DMS79 treated with DMSO at 0.1 percent for 48 hours (cell line): ENCODE measurements at places on chromosomes 4 and X.

DNA sequence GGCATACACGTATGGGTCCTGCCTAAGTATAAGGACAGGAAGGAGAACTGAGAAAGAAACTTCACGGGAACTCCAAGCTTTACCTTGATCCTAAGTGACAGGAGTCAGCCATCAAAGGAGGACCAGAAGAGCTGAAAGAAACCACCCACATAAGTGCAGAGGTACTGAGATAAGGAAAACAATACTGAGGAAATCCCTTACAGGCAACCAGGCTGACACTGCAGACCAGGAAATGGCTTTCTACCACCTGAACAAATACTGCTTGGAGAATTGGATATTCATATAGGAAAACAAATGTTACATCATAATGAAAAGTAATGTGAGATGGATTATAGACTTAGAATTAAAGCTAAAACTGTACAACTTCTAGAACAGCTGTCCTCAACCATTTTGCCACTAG is 127.0 kb downstream of the IL15 start:
- no peak for DNase-seq

DNA sequence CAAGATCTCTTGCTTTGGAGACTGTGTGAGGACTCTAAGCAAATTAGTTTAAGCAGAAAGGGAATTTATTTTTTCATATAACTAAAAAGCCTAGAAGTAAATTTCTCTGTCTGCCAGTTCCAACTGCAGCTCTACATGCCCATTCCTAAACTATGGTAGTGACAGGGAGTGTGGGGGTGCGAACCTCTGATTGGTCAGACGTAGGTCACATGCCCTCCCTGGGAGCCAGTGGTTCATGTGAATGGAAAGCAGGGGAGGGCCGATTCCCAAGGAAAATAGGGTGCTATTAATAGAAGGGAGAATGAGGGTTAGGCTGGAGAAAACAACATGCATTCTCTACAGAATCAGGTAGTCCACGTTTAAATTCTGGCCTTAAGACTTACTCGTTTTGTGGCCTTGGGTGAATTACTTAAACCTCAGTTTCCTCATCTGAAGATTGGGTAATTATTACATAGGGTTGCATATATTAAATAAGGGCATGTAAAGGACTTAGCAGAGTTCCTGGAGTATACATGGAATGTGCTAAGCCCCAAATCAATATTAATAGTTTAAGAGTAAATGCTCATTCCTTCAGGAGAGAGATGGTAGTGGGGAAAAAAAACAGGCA is 7.2 kb downstream of the RAB33B start:
- DNase-seq = no peak

- DNase-seq = no peak
These were observed 745.3 kb upstream of the MAGEB2 start for GRCh38 chrX:29470030-29470429.

- DNase-seq = no peak
These were observed 50.4 kb downstream of the RTL9 start for GRCh38 chrX:110408949-110409588.

DNA sequence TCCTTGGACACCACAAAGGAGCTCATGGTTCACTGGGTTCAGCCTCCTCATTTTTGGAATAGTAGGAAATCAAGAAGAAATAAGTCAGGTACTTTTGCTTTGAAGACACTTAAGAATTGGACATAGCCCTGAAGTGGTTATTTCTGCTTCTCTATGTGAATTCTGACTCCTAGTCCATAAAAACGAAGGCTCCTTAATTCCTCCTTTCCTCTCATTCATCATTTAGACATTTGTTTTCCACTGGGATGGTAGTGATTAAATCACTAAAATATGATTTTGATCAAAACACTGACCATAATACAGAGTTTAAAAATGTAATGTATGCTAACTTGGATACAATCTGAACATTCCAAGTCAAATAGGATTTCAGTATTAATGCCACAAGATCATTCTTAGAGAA is 34.7 kb upstream of the CYP2U1 start:
- DNase-seq = no peak

DNA sequence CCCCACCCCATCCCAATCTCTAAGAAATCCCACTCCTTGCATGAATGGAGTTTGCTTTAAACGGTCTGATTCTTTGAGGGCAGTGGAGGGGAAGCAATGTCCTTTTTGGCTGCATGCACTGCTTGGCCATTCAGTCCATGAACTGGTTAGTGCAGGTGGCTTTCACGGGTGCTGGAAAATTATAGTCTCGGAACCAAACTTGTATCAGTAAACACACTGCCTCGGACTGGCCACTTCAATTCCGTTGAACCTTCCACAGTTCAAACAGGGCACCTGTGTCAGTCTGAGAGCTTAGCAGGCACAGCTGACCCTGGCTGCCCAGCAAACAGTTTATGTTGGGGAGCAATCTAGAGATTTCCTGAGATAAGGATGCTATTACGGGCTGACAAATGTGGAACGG is 255.6 kb downstream of the DHX15 start:
- DNase-seq = no peak

- no peak for DNase-seq
These were observed 2.0 kb upstream of the FATE1 start for GRCh38 chrX:151713849-151714248.

- DNase-seq = no peak
These were observed 102.2 kb downstream of the MXRA5 start for GRCh38 chrX:3244203-3244743.

GRCh38 chrX:102044496-102044895 is 81.0 kb upstream of the TCEAL2 start:
- no peak for DNase-seq

DNA sequence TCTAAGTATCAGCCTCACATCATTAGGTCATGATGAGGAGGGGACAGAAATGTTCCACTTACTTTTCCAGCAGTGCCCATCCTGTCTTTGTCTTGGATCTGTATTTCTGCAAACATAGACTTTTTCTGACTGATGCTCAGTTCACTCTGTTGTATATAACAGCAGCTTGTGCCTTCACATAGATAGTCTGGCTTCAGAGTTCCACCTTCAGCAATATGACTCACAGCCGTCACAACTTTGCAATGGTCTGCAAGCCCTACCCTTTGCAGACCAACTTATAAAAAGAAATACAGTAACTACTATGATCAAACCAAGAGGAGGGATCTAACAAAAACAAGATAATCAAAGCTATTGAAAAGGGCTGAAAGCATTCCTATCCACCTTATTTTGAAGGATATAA is at the start of gene ADH7:
TSS of gene ADH7 (minus strand) at position 189 of the 400 bp plus-strand sequence. CDS start at position 80, 109 bp downstream.
- DNase-seq = no peak

DNA sequence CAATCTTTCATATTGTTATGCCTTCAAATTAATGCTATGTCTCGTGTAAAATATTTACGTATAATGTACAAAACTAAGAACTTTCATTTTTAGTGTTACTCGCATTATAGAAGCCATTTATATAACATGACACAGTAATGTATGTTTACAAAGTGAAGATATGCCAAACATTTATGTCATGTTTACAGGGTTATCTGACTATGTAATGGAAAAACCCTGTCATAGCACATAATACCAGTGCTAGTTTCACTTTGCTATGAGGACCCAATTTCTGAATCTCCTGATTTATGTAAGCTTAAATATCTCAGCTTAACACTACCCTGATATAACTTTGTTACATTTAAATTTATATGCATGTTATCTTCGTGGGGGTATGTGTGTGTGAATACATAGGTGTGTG is 233.1 kb downstream of the FAT4 start:
- no peak for DNase-seq

- DNase-seq = no peak
These were observed 18.1 kb upstream of the TRIM60 start for GRCh38 chr4:165013691-165014090.

GRCh38 chr4:164512124-164512523 is 241.8 kb upstream of the SMIM31 start:
- DNase-seq = no peak

DNA sequence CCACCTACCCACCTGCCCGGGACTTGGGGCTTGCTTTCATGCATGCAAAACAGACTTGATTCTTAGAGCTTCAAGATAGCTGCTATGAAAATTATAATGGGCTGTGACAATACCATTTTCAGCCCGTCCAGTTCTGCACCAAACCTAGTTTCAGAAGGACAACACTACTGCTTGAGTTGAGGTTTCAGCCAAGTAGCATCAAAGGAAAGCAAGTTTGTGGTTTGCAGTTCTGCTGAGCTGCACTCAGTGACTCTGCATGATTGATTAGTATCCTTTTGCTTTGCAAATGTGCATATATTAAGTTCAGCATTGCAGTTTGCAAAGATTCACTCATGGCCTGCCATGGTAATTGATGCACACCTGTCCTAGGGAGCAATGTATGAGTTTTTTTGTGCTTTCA is 442.7 kb downstream of the RPA4 start:
- DNase-seq = no peak

DNA sequence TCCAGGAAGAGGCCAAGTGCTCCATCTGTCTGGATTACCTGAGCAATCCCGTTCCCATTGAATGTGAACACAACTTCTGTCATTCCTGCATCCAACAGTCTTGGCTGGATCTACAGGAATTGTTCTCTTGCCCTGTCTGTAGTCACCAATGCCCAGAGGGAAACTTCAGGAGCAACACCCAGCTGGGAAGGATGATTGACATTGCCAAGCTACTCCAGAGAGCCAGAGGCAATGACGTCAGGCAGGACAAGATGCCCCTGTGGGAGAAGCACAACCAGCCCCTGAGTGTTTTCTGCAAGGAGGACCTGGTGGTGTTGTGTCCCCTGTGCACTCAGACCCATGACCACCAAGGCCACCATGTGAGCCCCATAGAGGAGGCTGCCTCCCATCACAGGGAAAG is 21.3 kb upstream of the TRIM60 start:
- no peak for DNase-seq
